ENCODE measurements at places on chromosomes 3 and 15.
A peak's percentile ranks its signal among the peaks of the same experiment; 100 is the strongest.

- peak; percentile 11 for DNase-seq
Measured at GRCh38 chr3:123244128-123244527, 42.4 kb downstream of the SEC22A start.

DNA sequence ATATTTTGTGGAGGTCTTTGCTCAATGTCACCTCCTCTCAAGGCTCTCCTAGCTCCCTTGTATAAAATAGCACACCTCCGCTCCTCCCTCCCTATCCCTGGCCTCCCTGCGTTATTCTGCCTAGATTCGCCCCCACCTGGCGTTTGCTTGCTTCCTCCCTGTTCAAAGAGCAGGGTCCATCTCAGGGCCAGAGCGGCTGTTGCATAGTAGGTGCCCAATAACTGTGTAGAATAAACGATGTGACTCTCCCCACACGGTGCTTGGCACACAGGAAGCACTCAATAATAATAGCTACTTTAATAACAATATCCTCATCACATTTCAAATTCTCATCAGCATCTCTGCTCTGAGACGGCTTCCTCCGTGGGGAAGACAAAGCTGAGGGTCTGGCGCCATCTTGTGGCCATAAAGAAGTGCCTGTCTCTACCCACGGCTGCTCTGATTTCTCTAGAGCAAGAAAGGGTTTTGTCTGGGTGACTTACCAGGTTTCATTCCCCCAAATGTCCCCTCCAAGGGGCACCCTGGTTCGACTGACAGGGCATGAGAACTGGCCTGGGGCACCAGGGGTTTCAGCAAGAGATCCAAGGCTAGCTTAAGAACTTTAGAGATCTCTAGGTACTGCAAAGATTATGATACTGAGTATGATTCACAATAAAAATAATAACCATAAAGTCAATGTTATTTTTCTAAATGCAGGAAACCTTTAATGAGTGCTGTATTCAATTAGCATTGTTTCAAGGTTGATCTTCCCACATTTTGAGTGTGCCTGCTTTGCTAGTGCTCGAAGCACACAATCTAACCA is 16.1 kb downstream of the CD276 start:
- peak; percentile 67 for DNase-seq

- no peak for DNase-seq
Measured at GRCh38 chr15:48085591-48085930, 35.2 kb upstream of the SLC24A5 start.

GRCh38 chr3:141444586-141445285 is 42.1 kb upstream of the RASA2 start:
- DNase-seq: no peak

DNA sequence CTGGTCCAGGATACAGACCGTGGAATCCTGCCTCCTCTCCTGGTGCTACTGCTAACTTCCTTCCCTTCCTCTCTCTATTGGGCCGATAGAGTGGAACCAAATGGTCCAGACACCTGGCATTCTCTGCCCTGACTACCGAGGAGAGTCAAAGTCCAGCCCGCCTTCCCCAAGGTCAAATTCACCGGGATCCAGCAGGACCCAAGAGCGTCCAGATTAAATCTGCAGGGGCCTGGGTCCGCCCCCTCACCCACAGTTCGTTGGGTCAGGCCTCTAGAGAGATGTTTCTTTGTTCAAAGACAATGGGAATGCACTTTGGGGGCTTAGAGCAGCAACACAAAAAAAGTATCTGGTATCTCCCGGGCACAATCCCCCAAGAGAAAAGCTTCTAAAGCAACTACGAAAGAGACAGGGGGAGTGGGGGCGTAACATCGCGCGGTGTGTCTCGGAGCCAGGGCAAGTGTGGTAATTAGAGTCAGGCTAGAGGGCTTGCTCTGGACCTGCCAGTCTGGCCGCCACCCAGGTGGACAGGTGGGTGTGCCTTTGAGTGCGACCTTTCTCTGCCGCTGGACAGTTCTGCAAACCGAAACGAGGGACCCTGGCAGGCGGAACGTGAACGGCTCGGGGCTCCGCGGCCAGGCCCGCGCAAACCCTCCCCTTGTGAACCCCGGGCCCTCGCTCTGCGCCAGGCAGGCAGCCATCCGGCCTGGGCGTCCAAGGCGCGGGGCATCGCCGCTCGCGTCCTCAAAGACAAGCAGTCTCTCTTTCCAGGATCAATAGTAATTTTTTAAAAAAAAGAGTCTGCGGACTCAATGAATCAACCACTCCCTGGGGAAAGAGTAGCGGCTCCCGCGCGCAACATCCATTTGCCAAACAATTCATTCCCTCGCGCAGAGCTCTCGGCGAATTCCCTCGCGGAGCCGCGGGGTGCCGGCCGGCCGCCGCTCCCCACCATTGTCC is 806 bp downstream of the KLHL25 start:
- peak; percentile 39 for DNase-seq

- DNase-seq: no peak
Measured at GRCh38 chr3:44359146-44359751, 20.7 kb downstream of the TCAIM start.

DNA sequence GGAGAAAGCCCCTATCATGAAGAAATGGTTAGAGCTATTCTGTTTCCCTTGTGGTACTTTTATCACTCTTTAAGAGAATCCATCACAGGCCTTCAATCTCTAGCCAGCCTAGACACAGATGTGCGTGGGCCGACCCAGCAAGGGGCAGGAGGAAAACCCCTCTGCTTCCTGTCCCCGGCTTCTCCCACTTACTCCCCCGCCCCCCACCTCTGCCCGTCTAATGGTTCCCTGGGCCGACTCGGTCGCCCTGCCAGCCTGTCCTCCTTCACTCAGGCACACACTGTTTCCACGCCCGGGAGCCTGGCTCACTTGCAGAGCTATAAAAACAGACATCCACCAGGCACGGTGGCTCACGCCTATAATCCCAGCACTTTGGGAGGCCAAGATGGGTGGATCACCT is 58.3 kb upstream of the TFRC start:
- DNase-seq: no peak

GRCh38 chr15:88450125-88450798 is 16.9 kb downstream of the MRPL46 start:
- peak; percentile 55 for DNase-seq
